ENCODE measurements at places on chromosomes 16 and 17.

DNA sequence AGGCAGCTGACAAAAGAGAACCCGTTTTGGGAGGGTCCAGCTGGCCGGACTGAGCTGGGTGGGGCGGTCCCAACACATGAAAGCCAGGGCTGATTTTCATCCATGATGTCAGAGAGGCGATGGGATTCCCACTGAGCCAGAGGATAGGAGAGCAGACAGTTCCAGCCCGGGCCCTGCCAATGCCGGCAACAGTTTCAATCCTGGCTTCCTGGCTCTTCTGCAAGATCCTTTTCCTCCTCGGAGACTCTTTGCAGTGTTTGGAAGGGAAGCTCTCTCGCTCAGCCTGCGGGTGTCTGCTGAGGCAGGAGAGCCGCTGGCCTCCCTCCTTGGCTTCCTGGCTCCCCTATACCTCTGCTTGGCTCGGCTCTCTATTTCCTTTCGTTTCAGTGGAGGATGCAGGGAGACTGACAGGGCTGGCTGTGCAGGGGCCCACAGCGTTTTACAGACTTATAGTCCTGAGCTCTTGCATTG, 145.5 kb upstream of the SOX9 start:
- no peak for DNase-seq

- DNase-seq = no peak
Observed at GRCh38 chr17:57766318-57766943, 21.3 kb upstream of the CCDC182 start.

DNA sequence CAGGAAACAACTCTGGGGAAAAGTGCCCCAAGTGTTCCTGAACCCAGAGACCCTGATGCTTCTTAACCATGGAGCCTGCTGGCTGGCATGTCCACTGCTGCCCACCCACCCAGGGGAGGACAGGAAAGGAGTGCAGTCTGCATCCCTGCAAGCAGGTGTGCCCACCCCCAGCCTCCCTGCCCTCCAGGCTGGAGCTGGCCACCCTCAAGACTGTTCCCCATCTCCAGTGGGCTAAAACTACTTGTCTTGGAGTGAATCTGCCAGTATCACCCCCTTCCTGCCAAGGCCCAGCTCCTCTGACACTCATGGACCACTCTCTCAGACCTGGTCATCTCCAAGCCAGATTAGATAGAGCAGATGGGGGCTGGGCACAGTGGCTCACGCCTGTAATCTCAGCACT, 29.8 kb downstream of the ARHGAP27 start:
- DNase-seq = no peak

GRCh38 chr16:68200088-68200783, 35.7 kb downstream of the ESRP2 start:
- no peak for DNase-seq

DNA sequence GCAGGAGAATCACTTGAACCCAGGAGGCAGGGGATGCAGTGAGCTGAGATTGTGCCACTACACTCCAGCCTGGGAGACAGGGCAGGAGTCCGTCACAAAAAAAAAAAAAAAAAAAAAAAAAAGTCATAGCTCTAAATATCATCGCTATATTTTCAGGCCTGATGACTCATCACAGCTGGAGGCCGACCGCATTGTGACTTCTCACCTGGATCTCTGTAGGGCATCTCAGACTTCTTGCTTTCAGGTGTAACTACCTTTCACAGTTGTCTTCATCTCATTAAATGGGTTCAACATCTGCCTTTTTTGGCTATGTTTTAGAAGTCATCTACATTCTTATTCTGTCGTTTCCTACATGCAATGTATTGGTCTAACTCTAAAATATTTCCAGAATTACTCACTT, 353.1 kb upstream of the MON1B start:
- DNase-seq = no peak

DNA sequence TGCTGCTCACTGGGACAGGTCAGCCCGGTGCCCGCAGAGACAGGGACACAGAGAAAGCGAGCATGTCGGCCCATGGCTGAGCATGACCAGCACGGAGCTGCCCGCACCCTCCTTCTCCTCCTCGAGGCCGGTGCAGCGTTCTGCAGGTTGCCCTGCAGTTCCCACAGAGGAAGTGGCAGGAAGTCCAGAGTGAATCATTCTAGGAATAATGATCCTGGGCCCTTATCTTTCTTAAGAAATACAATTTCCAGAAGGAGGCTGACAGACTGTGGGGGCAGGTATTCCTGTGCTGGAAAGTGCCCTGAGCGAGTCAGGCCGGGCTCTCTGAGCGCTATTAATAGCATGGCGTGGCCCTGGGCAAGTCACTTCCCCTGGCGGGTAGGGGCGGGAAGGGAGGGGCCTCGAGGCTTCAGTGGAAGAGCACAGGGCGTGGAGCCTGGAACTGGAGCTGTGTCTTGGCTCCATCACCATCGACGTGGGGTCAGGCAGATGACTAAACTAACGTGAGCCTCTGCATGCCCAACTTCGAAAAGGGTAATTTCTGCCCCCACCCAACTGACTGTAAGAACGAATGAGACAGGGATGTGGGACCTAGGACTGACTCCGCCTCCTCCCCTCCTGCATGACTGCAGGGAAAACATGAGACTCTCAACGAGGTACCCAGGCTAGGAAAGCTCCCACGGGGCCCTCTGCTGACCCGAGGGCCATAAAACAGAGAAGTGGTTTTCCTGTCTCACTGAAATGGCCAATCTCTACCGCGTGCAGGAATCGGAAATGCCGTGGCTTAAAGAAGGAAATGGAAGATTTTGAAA, 9.8 kb downstream of the TMEM204 start:
- peak; percentile 74 for DNase-seq

- DNase-seq = no peak
Observed at GRCh38 chr16:967546-968295, 3.1 kb downstream of the LMF1 start.

- peak; percentile 93 for DNase-seq
Observed at GRCh38 chr17:68346448-68346847, 55.2 kb downstream of the ARSG start.

GRCh38 chr17:71709271-71709890, 411.4 kb upstream of the SOX9 start:
- no peak for DNase-seq

GRCh38 chr16:50694206-50694605, 800 bp downstream of the NOD2 start:
- no peak for DNase-seq

- no peak for DNase-seq
Observed at GRCh38 chr16:56658327-56658875, 642 bp downstream of the MT1F start.

- DNase-seq = no peak
Observed at GRCh38 chr16:81992859-81993258, 18.4 kb downstream of the SDR42E1 start.

DNA sequence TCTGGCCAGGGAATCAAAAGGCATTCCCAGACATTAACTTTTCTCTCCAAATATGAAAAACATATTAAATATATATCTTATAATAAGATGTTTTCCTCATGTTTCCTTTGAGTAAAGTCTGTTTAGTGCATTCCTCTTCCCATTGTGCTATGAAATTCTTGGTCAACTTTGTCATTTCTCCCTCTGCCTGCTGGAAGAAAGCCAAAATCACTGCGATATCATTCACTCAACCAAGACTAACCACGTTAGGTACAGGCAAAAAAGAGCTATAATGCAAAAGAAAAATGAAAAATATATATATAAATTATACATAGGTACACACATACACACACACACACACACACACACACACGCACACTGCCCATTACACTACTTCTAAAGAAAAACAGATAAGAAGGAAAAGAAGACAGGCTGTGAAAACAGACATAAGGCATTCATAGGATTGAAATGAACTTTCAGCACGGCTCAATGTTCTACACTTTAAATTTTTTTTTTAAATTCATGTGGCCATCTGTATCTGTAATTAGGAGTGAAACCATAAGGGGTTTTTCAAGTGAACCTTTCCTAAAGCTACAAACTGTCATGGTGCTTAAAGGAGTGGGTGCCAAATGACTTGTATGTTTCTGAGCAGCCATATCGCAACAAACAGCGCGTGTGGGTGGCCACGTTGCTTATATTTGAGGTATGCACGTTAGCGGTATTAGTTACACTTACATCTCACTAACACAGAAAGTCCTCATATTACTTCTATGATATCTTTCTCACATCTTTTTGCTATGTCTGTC, 71.6 kb upstream of the PSMD7 start:
- DNase-seq = no peak

DNA sequence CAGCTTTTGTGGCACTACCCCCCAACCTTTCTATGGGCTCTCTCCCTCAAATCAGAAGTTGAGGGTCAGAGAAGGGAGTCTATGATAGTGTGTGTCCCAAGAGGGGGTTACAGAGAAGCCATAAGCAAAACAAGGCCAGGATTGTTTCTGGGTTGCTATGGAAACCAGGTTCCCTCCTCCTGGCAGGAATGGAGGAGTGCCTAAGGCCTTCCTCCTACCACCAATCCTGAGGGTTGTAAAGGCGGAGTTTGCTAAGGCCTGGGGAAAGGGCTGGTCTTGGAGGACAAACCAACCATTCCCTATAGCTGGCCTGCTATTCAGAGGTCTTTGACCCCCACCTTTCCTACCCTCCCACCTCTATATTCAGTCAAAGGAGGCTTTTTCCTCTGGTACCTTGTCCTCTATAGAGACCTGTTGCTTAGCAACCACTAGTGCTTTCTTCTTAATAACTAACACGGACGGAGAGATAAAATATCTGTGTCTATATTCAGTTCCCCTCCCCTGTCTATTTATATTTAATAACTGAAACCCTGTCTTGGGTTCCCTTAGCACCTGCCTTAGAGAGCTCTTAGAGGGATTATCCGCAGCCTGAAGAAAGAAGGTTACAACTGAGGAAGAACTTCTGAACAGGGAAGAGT, 43.4 kb downstream of the NEUROD2 start:
- DNase-seq = no peak

- DNase-seq = peak; percentile 49
Observed at GRCh38 chr16:28166394-28167208, 45.2 kb downstream of the XPO6 start.

- DNase-seq = no peak
Observed at GRCh38 chr17:75077072-75077495, 10.7 kb upstream of the SLC16A5 start.

- DNase-seq = no peak
Observed at GRCh38 chr16:49526860-49527365, 153.3 kb downstream of the C16orf78 start.

GRCh38 chr17:28507567-28508203, 1.5 kb downstream of the FOXN1 start:
- DNase-seq = no peak

GRCh38 chr17:17822189-17822588, 14.6 kb downstream of the SREBF1 start:
- DNase-seq = no peak

DNA sequence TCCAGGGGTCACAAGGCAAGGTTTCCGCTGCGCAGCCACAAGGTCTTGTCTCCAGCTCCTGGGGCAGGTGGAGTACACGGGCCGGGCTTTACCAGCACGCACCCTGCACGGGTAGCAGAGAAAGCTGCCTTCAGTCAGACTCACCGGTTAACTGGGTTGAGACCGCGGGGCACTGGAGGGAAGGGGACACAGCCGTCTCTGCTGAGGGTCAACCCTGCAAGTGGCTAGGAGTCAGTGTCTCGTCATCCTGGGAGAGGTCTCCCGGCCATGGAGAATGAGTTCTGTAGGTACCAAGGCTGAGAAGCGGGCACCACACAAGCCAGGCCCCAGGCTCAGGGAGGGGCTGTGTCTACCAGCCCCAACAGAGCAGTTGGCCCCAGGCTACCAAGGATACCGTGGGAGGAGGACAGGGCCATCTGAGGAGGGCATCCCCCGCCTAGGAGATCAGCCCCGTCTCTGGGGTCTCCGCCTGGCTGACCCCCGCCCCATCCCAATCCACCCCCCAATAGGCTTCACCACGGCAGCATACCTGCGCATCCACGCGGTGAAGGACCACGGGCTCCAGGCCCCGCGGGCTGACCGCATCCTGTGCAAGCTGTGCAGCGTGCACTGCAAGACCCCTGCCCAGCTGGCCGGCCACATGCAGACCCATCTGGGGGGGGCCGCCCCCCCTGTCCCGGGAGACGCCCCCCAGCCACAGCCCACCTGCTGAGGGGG, 2.8 kb upstream of the PRRT2 start:
- peak; percentile 62 for DNase-seq
